Omental fat pad (tissue), 4 donors: ENCODE measurements at places on chromosomes 12 and 14. TPM values are rescaled to one million over a fixed set of nuclear protein-coding genes. Genes with fewer than 3 reads are reported as not detected.

CCDC175 gene
- not detected for total RNA-seq

IGF1 gene
- total RNA-seq = 165 TPM

DNA sequence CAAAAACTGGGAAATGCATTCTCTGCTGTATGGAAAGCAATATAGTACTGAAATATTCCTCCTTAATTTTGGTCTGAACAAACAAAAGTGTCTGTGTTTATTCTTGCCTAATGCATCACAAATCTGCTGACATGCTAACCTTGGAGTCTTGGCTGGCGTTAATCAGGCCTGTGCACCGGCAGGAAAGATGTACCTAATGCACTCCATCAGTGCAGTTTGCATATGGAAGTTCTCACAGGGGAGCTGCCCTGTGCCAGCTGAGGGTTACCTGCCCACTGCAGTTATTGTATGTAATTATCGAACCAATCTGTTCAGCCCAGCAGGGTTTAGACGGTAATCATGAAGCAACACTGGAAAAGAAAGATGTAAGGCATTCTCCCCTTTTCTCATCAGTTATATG lies 76.9 kb downstream of the VRK1 start:
- no peak for DNase-seq

DNA sequence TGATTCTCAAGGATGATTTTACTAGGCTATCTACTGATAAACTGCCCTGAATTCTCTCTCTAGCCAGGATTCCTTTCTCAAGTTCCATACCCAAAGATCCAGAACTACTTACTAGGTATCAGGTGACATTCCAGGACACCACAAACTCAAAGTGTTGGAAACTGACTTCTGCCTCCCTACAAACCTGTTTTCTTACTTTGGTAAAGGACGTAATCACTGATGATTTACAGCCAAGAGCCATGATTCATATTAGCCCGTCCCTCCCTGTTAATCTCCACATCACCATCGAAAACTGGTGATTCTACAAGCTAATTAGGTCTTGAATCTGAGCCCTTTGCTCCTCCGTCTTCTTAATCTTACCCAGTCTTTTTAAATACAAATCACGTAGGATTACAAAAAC lies 1.0 kb upstream of the ATG14 start:
- DNase-seq = no peak

GRCh38 chr12:13278249-13278787 lies 81.8 kb downstream of the EMP1 start:
- peak; percentile 46 for DNase-seq

- no peak for DNase-seq
Observed at GRCh38 chr12:42868291-42868690, 278.7 kb upstream of the PRICKLE1 start.
